ENCODE measurements at places on chromosomes 11 and 22. TPM values are rescaled to one million over a fixed set of nuclear protein-coding genes. Genes with fewer than 3 reads are reported as not detected.

Gene SCGB1A1
- total RNA-seq, result not detected

Gene TIMM8B
- 48.8 TPM for total RNA-seq

Gene OR52B4
- not detected for total RNA-seq

Gene NRIP3
- 8.8 TPM for total RNA-seq

Gene MUC5AC
- total RNA-seq, result not detected

Gene ABCC8
- 34.7 TPM for total RNA-seq

Gene ACCSL
- total RNA-seq, result not detected

Gene CHKB
- 46.6 TPM for total RNA-seq

Gene CDKN1C
- 21.3 TPM for total RNA-seq

Gene CCDC82
- 108 TPM for total RNA-seq

Gene PAX6
- 34.4 TPM for total RNA-seq

Gene KRTAP5-9
- not detected for total RNA-seq

Gene LRRC32
- total RNA-seq, result 1.3 TPM

Gene CABP4
- total RNA-seq, result not detected

Gene VPREB1
- total RNA-seq, result not detected
